ENCODE measurements at places on chromosomes 12 and 14. TPM values are rescaled to one million over a fixed set of nuclear protein-coding genes. Genes with fewer than 3 reads are reported as not detected.
A peak's percentile ranks its signal among the peaks of the same experiment; 100 is the strongest.

PRDM4 gene
- total RNA-seq = 37.3 TPM

DNA sequence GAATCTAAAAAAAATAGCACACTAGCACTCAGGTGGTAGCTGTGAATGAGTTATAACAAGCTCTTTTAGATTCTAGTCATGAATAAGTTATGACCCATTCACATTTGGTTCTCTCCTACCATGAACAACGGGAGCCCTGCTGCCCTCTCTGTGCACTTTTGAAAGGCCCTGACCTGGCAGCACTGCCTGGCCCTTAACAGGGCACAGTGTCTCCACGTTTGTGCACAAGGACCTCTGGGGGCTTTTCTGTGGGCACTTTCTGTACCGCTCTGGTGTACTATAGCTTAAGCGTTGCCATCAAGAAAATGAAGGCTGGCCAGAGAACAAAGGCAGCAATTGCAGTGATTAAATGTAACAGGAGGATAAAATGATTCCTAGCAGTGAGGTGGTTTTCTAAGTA, 21.2 kb downstream of the CCDC92 start:
- no peak for DNase-seq

SLC6A12 gene
- not detected for total RNA-seq

GRCh38 chr14:69034612-69035262, 55.6 kb upstream of the ACTN1 start:
- DNase-seq = no peak

DNA sequence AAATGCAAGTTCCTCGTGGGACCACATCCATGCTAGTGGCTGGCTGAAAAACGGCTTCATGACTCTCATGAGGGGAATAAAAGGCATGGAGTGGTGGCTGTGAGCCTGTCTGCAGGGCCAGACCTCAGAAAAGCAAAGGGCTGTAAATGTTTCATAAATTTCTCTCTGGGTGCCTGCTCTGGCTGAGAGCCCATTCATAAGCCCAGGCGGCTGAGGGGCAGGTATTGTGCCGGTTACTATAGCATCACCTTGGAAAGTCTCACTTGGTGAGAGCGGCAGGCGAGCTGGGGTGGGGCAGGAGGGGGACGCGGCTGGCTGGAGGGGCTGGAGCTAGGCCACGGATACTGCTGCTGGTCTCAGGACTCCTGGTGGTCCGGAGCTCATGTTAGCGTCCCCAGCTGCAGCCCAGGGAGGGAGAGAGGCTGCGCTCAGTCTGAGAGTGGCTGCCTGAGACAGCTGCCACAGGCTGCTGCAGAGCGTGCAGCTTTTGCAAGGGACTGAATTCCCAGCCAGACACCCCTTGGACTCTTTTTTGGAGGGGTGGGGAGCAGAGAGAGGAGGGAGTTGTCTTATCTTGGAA, at the start of gene SLC17A8:
Gene SLC17A8, plus strand, starts transcription at position 431 of the 580 bp plus-strand sequence. CDS start 318 bp downstream, outside the sequence.
- DNase-seq = no peak

GRCh38 chr14:104843442-104844305, 21.4 kb upstream of the CEP170B start:
- no peak for DNase-seq

SLC7A7 gene
- total RNA-seq = not detected

GRCh38 chr14:99600232-99600888, 3.6 kb downstream of the CCDC85C start:
- DNase-seq = no peak

GRCh38 chr12:111954969-111955368, 58.0 kb downstream of the TMEM116 start:
- DNase-seq = no peak

FOXJ2 gene
- 26.1 TPM for total RNA-seq

DNA sequence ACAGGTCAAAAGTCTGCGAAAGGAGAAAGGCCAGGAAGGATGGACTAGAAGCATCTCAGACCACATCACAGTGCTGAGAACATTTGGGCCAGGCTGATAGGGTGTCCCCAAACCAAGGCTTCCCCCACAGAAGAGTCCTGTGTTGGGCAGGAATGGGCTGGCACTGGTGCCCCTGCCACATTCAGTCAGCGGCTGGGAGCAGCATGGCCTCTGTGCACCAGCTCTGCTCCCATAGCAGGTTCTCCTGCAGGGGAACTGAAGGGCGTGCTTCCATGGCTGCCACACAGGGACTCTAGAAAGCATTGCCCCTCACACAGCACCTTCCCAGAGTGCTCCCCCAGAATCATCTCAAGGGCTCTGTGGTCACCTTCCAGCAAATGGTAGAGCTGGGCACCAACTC, 17.5 kb downstream of the EVL start:
- no peak for DNase-seq

GRCh38 chr12:78331181-78331580, 500.5 kb downstream of the NAV3 start:
- no peak for DNase-seq

- DNase-seq = no peak
Measured at GRCh38 chr12:43063650-43064049, 474.1 kb upstream of the PRICKLE1 start.

DNA sequence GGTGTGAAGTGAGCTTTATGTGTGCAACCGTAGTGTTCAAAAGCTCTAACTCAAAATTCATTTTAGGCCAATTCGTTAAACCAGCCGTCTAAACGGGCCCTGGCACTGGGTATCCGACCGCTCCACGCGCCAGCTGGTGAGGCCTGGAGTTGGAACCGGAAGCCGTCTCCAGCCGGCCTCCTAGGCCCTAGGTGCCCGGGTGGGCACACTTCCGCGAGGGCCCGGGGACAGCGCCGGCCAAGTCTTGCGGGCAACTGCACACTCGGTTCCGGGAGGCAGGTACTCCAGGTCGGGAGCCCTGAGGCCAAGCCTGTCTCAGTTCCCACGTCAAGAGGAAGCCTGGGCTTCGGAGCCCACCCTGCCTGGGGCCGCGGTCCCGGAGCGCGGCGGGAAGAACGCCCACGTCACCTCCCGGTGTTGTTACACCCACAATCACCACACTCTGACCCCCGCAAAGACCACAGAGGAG, 16.2 kb downstream of the OTX2 start:
- DNase-seq = no peak

HOXC13 gene
- not detected for total RNA-seq

DBX2 gene
- not detected for total RNA-seq

DNA sequence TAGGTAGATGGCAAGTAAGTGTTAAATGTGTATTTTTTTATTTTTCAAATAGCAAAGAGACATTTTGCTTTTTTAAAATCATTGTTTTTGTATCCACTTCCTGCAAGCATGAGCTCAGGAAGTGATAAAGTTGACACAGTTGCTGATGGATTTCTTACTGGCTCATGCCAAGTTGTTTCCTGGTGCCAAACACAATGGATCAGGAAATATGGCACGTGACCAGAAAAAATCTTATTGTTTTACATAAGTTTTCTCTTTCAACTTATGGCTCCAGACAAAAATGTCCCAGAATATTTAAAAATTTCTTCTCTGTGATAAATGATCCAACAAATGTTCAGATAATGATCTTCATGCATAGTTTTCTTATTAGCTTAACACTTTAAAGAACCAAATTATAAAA, 1279.1 kb upstream of the FLRT2 start:
- DNase-seq = no peak

DNA sequence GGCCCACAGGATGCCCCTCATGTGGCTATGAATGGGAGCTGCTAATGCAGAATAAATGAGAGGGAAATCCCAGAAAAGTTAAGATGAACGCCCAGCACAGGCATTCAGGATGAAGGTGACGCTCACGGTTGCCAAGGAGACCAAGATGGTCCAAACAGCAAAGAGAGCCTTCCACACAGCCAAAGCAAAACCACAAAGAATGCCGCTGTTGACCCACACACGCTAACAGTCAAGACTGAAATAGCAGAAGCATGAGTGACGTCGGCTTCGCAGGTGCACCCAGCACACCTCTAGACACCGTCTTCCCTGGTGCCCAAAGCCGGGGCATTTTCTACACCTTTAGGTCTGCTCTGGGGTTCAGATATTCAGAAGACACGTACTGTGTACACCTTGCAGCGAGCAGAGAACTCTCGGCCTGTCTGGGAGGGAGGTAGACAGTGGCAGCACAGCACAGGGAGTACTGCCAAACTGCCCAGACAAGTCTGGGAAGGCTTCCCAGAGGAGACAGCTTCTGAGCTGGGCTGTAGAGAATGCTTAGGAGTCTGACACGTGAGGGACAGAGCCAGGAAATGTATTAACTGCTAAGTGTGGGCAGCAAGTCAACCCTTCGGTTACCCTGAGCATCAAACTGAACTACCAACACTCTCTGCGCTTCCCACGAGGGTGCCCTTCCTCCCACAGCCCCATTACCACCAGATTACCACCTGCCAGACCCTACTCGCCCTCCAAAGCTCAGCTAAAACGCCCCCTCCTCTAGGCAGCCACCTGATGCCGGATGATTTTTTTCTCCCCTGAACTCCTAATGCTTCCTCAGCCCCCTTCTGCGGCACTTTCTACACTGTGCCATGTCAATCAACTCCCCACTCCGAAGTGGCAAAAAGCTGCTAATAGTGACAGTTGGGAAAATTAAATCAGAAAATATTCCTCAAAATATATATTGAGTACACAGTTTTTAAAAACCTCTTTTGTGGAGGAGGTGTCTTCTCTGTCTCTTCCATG, 50.1 kb downstream of the CCDC88C start:
- peak; percentile 83 for DNase-seq

KRT3 gene
- not detected for total RNA-seq

WIF1 gene
- total RNA-seq = not detected

GRCh38 chr14:68656452-68656851, 136.4 kb downstream of the ZFP36L1 start:
- DNase-seq = no peak

Measured in CD4-positive, CD25-positive, alpha-beta regulatory T cell (primary cell).